ENCODE measurements at places on chromosomes 5 and 9.
A peak's percentile ranks its signal among the peaks of the same experiment; 100 is the strongest.

DNA sequence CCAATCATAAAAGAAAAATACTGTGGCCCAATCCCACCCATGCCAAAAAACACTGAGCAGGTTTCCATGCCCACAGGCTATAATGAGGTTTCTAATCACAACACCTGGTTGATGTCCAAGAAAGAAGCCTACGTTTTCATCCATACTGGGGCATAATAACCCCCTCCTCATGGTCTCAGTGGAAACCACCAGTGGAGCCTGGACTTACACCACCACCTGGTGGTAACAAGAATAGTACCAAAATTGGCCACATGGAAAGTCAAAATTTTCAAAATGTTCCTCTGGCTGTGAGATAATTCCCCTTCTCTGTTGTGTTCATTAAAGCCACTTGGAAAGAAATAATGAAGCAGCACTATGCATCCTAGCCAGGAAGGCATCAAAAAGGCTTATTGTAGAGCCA is 687.3 kb upstream of the ST8SIA4 start:
- DNase-seq: no peak

- no peak for DNase-seq
These were observed 5.0 kb upstream of the RHOBTB3 start for GRCh38 chr5:95725937-95726810.

- no peak for DNase-seq
These were observed 34.3 kb downstream of the KCNIP1 start for GRCh38 chr5:170538096-170538465.

GRCh38 chr9:68625559-68625958 is 79.5 kb upstream of the PIP5K1B start:
- no peak for DNase-seq

DNA sequence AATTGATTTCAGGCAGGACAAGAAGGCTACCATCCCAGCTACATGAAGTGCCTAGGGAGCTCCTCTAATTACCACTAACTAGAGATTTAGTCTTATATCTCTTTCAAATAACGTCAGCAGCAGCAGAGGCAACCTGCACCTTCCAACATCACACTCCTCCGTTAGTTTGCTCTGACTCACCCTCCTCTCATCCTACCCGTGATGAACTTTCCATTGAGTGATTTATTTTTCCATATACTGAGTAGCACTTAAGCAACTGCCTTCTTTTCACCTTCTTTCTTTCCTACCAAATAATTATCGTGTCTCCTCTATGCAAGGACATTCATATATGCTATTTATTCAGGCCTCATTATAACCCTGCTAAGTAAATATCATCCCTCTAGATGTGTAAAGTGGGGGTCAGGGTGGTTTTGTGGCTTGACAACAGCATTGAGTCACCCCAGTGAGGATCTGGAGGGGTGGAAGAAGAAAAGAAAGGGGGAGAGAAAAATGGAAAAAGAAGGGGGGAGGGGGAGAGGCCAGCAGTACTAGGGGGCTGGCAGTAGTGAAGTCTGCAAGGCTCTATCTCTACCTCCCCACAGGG is 64.6 kb upstream of the CAST start:
- DNase-seq: peak; percentile 23

GRCh38 chr5:43854697-43855292 is 251.8 kb downstream of the NNT start:
- DNase-seq: no peak

DNA sequence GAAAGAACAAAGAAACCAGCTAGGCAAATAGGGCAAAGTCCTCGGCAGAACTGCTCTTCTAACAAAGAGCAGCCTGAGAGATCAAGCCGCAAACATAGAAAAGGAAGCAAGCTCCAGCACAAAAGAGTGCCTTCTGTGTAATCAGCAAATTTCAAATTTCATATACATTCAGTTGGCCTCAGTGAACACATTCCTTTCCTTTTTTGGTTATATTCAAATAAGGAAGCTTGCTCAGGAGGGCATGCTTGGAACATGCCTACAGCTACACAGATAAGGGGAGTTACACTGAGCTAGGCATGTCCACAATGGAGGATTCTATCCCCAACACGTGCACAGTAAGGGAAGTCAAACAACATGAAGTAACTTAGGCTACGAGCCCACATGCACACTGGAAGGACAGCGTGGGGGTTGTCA is 23.4 kb downstream of the IL33 start:
- DNase-seq: no peak

GRCh38 chr5:149049371-149049781 is 13.5 kb downstream of the SH3TC2 start:
- DNase-seq: no peak

DNA sequence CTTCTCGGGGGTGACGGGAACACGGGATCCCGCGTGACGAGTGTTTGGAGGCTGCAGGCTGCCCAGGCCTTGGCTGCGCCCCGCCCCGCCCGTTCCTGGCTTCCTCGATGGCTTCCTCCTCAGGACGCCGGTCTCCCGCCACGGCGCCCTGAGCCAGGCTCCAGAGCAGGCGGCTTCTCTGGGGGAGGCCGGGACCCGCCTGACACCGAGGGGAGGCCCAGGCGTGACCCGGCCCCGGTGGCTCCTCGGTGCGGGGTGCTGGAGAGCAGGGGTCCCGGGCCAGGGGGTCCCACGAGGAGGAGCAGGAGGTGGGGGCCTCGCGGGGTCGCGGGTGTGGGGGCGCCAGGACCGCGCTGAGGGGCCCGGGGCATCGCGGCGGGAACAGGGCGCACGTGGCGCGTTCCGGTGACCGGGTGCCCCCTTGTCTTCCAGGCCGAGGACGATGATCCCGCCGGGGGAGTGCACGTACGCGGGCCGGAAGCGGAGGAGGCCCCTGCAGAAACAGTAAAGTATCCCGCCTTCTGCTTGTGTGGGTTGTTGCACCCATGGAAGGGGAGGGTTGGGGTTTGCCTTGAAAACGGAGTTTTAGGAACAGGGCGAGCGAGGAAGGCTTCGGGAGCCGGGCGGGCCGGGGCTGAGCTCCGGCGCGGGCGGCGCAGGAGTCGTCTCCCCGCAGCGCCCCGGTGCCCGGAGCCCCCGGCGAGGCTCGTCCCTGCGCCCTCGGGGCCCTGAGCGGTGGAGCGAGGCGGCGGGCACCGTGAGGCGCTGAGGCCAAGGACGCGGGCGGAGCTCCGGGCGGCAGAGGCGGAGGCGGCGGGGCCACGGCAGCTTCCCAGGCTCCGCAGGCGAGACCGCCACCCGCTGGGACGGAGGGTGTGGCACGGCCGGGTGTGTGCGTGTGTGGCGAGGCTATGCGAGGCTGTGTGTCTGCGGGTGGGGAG is 22.2 kb downstream of the AHRR start:
- DNase-seq: peak; percentile 42

GRCh38 chr5:115452083-115452482 is 92.5 kb downstream of the FEM1C start:
- no peak for DNase-seq

GRCh38 chr5:152607401-152608160 is 202.5 kb upstream of the NMUR2 start:
- no peak for DNase-seq

DNA sequence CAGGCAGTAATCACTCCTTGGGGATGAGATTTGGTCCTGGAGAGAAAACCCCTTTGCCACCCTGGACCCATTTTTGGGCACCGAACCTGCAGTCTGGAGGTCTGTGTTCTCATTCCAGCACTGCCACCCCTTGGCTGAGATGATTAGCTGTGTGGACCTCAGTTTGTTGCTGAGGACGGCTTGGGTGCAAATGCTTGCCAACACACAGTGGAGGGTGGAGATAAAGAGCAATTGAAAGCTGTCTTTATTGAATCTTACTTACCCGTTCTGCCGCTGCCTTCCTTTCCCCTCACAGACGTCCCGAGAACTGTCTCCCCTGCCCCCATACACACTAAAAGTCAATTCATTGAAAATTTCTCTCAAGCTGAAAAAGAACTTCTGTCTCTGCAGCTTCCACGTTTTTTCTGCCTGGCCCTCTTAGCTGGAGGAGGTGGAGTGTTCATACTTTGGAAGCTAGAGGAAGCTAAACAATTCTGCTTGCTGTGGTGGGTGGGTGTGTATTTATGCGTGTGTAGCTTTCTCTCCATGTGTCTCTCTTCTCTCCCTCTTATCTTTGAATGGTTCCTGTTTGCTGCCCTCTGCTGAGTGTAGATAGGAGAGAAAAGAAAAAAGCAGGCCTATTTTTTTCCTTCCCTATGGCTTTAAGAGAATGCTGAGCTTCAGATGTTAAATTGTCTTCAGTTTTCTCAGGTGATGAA is 6.6 kb downstream of the GALNT10 start:
- DNase-seq: no peak

DNA sequence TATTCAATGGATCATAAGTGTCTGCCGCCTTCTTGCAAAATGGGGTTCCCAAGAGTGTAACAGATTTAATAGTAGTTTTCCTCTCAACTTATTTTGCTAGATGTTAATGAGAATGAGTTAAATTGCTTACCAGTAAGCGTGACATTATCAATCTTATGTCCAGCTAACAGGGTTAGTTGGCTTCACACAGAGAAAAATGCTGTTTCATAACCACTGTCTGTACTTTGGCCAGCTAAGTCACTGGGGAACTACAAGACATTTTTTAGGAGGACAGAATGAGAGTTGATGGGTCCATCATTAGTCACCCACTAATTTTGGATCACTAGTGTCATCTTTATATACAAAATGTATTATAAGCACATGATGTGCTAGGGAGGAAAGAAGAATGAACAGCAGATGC is 1.4 kb downstream of the CDC37L1 start:
- DNase-seq: no peak

GRCh38 chr5:7105358-7105757 is 290.6 kb upstream of the ADCY2 start:
- no peak for DNase-seq

- DNase-seq: no peak
These were observed 112.4 kb downstream of the ASTN2 start for GRCh38 chr9:117302487-117302886.

DNA sequence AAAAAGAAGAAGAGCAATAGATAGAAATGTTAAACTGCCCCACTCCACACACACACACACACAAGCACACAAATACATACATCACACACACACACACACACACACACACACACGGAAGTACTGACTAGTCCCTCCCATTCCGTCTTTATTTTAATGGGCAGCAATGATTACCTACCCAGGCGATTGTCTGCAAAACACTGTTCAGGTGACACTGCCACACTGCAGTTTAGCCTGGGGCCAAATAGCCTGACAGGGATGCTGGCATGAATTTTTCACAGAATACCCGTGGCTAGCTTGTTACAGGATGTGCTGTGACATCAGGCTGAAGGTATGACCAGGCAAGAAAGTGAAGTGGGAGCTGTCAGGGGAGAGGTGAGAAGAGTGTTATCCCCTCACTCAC is 86.9 kb downstream of the FRMD3 start:
- no peak for DNase-seq

DNA sequence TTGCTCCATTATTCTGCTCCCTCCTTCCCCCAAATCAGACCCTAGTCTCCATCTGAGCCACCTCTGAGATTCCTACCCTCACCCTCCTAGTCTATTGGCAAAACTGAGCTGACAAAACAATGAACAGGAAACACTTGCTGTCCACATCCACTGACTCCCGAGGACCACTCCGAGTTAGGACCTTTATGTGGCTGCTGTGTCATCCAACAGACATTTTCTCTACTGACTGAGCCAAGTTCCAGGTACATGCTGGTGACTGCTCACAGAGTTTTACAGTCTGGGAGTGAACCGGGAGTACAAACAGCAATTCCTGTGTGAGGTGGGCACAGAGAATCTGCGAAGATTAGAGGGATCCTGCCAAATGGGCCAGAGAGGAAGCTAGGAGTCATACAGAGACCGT is 39.2 kb downstream of the CFAP90 start:
- no peak for DNase-seq

GRCh38 chr5:139275956-139276355 is 17.6 kb upstream of the MATR3 start:
- no peak for DNase-seq

DNA sequence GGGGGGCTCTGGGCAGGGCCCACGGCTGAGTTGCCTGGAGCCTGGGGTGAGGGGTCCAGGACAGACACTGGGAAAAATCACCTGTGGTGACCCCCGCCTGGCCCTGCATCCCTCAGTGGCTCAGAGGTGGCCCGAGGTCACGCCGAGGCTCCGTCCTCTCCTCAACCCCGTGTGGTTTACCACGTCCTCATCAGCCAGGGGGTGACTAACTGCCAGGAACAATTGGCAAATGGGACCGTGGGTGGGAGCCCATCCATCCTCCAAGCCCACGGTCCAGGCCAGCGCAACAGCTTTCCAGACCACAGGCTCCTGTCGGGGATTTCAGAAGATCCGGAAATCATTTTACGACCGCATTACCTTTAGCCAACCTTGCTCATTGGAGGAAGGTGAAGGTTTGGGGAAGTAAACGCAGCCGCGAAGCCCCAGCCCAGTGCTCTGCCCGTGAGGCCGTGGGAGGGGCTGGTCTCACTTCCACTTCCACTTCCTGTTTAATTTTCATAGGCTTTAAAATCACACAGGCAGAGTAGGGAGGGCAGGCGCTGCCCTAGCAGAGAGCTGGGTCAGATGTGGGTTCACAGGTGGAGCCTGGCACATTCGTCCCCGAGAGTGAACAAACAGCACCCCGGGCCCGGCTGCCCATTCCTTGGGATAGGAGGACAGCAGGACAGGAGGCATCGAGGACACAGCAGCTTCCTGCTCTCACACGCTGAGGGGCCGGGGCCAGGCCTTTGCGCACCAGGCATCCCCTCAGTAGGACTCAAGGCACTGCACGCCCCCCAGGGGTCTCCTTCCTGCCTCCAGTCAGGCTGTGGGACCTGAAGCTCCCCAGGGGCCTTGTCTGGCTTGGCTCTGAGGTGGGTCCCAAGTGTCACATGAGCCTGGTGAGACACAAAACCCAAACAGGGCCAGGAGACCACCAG is 19.8 kb upstream of the SLC9A3 start:
- peak; percentile 39 for DNase-seq

DNA sequence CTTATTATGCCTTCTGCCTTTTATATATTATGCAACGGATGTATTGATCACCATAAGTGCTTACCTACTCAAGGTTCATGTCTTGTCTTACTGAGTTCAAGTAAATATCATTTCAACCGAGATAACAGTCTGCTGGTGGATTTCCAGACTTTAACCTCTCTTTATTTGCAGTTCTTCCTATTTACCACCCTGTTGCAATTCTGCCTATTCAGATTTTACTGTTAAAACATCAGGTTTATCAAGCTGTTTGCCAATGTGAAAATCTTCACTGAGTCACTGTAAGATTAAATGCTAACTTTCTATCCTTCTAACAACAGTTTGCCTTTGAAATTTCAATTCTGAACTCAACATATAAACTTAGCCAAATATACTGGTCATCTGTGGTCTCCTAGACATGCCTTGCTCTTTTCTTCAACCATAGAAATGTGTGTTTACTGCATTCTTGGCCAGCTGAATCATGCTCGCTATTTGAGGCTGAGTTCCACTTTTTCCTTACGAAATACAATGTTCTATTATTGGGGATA is 471.7 kb upstream of the RORB start:
- DNase-seq: no peak

DNA sequence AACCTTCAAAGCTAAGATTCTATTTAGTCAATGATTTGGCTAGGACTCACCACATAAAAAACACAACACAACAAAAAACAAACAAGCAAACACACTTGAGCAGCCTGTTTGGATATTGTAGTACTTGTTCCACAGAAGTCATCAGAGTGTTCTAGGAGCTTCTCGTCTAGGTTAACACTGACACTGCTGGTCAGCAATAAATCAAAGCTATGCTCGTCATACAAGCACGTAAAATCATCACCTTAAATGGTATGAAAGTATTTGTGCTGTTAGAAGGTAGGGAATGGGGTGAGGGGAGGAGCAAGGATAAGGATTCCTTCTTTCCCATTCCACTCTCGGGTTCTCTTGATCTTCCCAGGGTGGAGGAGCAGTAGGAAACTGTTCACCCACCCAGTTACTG is 88.0 kb downstream of the ARL15 start:
- DNase-seq: no peak
